ENCODE measurements at places on chromosomes 2 and 18.

- DNase-seq = no peak
Observed at GRCh38 chr2:232053777-232054176, 92.3 kb downstream of the DIS3L2 start.

- no peak for DNase-seq
Observed at GRCh38 chr2:71150082-71150816, 19.8 kb downstream of the MPHOSPH10 start.

- no peak for DNase-seq
Observed at GRCh38 chr2:76625101-76625500, 897.1 kb downstream of the LRRTM4 start.

- no peak for DNase-seq
Observed at GRCh38 chr2:69493268-69493667, 56.0 kb upstream of the NFU1 start.

DNA sequence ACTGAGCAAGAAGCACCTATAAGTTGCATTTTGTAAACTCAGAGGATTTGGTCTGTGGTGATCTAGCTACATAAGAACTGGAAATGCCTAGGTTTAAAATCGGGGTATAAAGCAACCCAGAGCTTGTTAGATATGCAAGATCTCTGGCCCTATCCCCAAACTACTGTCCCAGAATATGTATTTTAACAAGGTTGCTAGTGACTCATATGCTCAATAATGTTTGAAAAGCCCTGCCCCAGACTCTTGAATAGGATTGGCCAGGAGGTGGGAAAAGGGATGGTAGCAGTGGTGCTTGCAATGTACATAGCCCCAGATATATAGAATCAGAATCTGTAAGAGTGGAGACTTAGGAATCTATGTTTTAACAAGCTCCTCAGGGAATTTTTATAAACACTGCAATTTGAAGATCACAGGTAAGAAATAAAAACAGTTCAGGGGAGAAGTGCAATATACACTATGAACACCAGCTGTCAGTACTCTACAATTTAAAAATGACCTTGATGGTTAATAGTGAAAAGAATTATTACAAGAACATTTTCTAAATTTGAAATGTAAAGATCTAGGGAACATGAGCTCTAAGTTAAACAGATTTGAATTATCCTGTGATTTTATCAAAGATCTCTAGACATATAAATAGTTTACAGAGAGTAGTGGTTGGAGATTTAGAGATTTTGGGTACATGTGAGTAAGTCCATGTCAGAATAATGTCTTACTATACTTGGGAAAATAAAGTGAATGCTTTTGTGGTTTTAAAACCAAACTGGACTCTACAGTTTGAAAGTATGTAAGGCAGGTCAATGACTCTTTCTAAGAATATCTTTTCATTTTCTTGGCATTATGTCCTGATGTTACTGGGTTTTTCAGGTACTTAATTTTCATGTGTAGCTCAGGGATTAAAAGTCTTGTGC lies 7.7 kb upstream of the MMADHC start:
- no peak for DNase-seq

GRCh38 chr2:176997074-176997791 lies 215.4 kb upstream of the HNRNPA3 start:
- DNase-seq = no peak

DNA sequence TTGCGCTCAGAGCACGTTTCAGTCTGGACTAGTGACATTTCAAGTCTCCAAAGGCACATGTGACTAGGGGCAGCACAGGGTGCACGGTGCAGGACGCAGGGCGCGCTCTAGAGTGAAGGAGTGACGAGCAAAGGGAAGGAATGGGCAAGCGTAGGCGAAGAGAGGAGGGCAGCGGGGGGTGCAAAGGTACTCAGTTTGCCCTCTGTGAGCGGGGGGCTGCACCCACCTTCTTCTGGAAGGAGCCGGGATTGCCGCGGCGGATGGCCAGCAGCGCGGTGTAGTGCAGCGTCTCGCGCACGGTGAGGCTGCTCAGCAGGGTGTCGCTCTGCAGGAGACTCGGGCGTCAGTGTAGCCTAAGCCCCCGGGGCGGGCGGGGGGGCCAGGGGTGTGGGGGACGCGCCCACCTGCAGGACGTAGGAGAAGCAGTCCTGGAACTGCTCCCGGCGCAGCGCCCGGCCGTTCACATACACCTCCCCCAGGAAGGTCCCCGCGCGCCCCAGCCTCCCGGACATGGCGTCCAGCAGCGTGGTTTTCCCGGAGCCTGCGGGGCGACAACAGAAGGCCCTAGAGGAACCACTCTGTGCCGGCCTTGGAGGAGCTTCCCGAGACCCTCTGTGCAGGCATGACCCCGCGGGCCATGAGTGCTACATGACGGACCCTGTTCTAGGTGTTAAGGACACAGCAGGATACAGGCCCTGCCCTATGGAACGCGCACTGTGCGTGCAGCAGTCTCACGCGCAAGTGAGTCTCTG lies 6.9 kb downstream of the ABCG5 start:
- no peak for DNase-seq

DNA sequence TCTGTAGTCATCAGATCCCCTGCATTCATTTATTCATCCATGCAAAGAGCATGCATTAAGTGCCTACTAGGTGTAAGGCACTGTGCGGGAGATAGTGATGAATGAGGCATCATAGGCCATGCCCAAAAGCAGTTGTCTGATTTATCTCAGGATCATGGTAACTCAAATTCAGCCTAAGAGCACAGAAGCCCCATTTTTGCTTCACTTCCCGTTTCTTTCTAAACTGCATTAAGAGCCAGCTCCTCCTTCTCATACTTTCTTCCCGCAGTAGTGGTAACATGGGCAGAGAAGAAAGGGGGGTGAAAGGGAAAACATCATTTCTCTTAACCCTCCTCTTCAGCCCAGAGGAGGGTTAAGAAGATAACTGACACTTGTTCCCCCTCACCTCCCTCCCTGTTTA lies 2.9 kb downstream of the GPR45 start:
- no peak for DNase-seq

GRCh38 chr2:18339326-18339725 lies 221.1 kb downstream of the RDH14 start:
- no peak for DNase-seq

DNA sequence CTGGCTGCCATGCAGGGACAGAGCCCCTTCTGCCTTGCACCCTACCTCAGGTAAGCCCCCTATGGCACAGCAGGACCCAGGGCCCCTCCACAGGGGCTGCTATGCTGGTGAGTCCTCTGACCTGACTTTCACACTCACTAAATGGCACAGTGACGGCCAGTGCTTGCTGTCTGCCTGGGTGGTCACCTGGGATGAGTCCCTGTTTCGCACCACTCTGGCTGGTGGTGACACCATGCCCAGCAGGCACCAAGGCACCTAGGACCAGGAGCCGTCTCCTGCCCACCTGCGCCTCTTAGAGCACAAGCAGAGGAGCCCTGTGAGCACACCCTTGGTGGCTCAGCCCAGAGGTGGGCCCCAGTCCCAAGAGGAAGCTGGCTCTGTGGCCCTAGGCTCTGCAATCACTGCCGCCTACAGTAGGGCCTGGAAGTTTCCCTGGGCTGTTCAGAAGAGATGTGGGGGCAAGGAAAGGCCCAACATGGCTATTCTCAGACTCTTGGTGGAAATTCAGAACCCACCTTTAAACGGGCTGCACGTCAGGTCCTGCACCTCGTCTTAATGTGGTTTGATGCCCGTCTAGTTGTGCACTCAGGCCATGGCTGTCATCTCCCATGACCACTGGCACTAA lies 96.0 kb downstream of the PLB1 start:
- no peak for DNase-seq

DNA sequence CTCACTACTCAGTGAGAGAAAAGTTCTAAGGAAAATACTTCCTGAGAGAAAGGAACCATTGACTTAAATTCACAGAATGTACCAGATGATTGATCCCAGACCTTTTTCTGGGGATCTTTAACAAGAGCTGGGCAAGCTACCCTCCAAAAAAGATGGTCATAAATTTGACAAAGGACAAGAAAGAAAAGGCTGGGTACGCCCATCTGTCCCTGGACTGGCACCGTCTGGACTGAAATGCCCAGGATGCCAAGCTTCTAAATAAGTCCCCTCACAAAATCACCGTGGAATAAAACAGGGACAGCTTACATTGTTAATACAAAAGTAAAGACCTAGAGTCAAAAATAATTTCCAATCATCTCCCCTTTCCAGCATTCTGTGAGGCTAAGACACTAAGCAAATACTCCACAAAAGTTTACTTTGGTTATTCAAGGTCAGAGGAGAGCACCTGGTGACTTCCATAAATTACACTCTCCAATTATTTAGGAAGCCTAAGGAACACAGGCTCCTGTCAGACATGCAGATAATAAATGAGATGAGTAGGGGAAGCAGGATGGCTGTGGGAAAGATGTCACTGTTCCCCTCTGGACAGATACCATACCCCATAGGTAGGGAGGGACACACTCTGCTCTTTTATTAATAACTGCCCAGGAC lies 69.9 kb downstream of the UXS1 start:
- DNase-seq = no peak

DNA sequence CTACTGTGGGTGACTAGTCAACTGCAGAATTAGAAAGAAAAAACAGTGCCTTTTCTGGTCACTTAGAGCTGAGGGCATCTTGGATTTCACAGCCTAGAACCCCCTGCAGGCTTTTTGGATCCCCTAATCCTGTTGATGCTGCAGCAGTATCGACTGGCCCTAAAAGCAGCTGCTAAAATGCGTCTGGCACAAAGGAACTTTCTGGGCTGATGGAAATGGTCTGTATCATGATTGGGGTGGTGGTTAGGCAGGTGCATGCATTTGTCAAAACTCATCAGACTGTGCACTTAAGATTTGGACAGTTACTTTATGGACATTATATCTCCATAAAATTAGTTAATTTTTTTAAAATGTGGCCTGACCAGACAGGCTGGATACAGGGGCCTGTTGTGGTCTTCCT lies 149.8 kb downstream of the KLHL29 start:
- DNase-seq = no peak

DNA sequence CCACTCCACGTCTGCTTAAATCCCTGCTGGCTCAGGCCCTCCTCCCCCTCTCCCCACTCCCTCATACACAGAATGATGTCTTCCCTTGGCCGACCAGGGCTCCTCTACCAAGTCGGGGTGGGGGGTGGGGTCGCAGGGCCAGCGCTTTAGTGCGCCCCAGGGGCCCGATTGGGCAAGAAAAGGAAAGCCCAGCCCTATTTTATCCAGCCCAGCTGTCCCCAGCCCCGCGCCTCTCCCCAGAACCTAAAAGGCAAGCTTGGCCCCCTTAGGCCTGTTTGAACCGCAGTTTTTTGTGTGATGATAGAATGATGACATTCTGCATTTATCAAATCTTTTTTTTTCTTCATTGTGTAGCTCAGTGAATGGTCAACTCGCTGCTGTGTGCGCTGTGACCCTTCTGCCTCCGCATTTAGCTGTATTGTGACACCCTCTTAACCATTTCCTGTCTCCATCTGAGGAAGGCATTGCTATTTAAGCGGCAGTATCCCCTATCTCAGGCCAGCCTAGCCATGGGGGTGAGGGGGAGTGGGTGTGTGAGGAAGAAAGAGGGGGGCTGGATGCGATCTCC lies 231.4 kb downstream of the HAUS1 start:
- no peak for DNase-seq

DNA sequence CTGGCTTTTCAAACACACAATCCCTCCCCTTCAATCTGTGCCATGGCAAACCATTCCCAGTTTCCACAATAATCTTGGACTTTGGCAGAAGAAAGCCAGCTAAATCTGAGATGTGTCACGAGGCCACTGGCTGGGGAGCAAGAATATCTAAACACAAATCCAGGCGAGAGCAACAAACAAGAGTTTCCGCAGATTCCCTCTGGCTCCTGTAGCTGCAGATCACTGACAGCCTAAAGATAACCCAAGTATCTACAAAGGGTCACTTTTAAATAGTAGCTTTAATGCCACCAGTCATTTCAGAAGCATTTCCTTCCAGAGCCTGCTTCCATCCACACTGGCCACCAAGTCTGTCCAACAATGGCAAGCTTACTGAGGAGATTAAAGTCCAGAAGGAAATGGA lies 86.9 kb downstream of the ACVR1 start:
- no peak for DNase-seq

- no peak for DNase-seq
Observed at GRCh38 chr2:53641290-53641689, 126.3 kb upstream of the CHAC2 start.

DNA sequence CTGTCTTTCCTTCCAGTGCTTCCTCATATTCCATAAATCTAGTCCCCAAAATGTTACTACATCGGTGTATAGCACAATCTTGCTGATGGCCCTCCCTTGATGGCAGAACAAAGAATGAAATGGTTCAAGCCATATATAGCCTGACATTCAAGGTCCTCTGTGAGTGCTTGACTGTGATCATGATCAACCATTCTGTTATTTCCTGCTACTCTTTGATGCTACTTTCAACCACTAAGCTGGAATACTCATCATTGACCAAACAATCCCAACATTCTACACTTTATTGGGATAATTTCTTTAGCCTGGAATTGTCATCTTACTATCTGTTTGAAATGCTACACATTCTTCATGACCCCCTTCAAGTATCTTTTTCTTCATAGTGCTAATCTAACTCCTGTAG lies 633.9 kb downstream of the PLCL1 start:
- no peak for DNase-seq

DNA sequence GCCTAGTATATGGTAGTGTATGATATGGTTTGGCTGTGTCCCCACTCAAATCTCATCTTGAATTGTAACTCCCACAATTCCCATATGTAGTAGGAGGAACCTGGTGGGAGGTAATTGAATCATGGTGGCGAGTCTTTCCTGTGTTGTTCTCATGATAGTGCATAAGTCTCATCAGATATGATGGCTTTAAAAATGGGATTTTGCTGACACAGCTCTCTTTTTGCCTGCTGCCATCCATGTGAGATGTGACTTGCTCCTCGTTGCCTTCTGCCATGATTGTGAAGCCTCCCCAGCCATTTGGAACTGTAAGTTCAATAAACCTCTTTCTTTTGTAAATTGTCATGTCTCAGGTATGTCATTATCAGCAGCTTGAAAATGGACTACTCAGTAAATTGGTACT lies 9.5 kb upstream of the SCN1A start:
- no peak for DNase-seq

DNA sequence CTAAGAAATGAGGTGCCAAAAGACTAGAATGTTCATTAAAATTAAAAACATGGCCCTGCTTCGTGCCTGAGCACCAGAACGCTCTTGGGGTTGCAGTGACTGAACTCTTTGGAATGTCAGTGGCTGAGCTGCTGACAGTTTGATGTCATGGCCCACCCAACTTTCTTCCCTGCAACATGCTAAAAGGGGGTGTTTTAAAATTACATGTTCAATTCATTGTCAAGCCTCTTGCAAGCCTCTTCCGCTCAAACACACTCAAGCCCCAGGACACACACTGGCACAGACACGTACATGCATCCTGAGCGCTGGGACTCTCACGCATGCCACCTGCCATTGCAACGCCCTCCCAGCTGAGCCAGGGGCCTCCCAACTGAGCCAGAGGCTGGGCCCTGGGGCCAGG lies 12.6 kb downstream of the RUFY4 start:
- no peak for DNase-seq

DNA sequence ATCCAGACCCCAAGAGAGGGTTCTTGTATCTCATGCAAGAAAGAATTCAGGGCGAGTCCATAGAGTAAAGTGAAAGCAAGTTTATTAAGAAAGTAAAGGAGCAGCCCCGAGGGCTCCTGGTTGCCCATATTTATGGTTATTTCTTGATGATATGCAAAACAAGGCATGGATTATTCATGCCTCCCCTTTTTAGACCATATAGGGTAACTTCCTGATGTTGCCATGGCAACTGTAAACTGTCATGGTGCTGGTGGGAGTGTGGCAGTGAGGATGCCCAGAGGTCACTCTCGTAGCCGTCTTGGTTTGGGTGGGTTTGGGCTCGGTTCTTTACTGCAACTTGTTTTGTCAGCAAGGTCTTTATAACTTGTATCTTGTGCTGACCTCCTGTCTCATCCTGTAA lies 750.2 kb upstream of the FANCL start:
- DNase-seq = no peak

Measured in CD8-positive, alpha-beta memory T cell (primary cell).